ENCODE measurements at places on chromosomes 2 and 18.
A peak's percentile ranks its signal among the peaks of the same experiment; 100 is the strongest.

DNA sequence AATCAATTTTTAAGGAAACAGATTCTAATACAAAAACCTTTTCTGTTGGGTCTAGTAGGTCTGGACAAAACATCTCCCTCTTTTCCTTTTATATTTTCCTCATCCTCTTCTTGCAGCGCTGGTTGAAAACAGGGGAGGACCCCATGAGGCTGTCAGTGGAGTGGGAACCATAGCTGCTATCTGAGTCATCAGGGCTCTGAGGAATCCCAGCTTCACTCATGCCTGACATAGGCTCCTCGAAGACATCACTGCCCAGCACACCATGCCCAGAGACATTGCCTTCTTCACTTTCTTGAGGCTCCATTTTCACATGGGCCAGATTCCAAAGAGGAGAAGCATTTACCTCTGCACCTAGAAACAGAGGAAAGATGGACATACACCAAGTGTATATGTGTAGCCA, 10.0 kb downstream of the SUPT7L start:
- DNase-seq = no peak

DNA sequence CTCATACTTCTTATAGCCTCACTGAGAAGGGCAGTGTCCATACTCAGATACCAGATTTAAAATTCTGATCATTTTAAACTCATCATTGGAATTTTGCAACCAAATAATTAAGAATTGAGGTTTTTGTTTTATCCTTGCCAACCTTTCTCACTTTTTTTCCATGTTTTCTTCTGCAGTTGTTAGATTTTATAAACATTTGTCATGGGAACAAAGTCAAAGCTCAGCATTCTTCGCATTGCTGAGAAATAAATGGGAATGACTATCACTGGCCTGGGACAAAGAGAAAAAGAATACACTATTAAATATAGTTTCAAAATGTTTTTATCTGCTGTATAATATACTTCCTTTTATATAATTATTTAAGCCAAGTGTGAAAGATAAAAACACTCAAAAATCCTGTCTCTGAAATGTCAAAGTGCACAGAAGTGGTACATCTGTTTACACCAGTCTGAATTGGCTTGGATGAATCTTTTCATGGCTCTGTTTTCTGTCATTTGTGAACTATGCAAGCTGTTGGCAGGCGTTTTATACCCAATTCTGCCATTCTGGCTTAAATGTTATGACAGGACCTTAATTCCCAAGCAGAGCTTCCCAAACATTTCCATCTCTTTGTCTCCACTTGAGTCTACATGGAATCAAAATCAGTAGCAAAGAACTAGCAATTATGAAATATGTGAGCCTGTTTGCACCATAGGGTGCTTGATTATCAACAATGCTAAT, 249.3 kb upstream of the SYT4 start:
- no peak for DNase-seq

DNA sequence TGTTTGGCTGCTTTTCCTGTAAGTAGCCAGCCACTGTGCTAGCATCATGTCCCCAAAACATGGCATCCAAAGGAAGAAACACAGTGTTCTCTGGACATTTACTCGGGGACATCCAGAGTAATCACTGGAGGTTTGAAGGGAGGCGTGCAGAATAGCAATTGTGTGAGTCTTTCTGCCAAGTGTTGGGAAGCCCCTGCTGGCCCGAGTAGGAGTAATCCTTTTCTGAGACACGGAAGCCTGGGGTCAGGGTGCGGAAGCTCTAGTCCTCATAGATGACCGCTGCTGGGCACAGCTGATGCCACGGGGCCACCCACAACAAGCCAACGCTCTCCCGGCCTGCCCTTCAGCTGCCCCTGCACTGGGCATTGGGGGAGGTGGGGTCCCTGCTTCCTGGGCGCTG, 24.8 kb upstream of the HDAC4 start:
- no peak for DNase-seq

- DNase-seq = no peak
Measured at GRCh38 chr2:144566448-144566847, 46.5 kb upstream of the ZEB2 start.

DNA sequence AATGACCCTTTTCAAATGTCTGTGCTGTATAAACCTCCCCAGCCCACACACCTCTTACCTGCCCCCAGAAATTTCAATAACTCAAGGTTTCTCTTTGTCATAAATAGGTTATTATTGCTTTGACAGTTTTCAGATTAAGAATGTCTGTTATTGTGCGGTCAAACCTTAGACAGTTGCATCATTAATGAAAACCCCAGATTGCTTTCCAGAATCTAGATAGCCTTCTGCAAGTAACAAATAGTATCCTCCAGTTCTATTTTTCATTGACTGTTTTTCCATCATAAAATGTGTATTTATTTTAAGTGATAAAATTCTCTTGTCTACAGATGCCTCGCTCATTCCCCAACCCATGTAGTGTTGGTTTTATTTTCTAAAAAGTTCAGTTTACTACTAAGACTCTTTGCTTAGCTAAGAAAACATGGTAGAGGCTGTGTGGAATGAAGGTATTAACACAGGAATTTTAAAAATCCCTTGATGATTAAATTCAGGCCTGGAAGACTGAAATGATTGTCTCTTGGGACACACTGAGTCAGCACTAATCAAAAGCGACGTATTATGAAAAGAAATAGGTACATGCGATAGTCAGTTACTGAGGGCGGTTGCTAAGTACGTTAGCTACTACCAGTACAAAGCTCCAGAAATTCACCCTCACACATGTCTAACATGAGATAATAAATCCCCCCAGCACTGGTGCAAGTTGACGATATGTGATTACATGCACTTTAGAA, 38.4 kb upstream of the ITGAV start:
- DNase-seq = no peak

- no peak for DNase-seq
Measured at GRCh38 chr2:207601774-207602173, 23.4 kb downstream of the METTL21A start.

DNA sequence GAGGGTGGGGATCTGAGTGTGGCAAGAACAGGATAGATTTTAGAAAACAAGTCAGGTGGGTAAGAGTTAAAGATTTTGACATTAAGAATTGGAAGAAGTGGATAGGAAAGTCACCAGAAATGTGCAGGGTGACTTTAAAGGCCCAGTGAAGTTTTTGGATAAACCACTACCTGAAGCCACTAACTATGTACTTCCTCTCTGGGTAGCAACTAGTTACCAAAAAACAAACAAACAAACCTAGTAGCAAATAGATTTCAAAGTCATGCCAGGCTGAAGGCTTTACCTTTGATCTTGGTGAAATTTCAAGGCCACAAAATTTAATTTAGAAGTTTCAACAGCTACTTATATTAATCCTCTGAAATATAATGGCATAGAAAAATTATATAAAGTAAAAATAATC, 42.5 kb downstream of the PSMA8 start:
- DNase-seq = no peak

DNA sequence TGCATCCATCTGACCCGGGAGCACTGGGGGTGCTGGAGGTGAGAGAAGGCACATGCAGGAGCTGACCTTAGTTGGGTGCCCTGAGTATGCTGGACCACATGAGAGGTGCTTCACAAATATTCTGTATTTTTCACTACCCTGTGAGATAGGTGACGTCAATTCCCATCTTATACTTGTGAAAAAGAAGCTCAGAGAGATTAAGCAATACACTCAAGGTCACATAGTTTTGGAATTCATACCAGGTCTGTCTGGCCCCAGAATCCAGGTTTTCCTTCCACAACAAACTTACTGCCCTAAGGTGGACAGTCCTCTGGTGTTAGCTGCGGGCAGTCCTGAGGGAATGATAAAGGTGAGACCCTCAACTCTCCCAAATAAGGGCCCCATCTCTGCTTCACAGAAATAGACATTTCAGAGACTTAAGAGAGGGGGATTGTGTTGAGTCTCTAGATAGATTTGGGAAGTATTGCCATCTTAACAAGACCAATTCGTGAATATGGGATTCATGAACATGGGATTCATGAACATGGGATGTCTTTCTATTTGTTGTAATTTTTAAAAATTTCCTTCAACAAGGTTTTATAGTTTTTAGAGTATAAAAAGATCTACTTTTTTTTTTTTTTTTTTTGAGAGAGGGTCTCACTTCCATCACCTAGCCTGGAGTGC, 64.0 kb upstream of the SMAD7 start:
- DNase-seq = no peak

GRCh38 chr18:25587545-25587944, 235.6 kb upstream of the ZNF521 start:
- no peak for DNase-seq

- peak; percentile 18 for DNase-seq
Measured at GRCh38 chr2:234164493-234165413, 114.3 kb downstream of the SPP2 start.

DNA sequence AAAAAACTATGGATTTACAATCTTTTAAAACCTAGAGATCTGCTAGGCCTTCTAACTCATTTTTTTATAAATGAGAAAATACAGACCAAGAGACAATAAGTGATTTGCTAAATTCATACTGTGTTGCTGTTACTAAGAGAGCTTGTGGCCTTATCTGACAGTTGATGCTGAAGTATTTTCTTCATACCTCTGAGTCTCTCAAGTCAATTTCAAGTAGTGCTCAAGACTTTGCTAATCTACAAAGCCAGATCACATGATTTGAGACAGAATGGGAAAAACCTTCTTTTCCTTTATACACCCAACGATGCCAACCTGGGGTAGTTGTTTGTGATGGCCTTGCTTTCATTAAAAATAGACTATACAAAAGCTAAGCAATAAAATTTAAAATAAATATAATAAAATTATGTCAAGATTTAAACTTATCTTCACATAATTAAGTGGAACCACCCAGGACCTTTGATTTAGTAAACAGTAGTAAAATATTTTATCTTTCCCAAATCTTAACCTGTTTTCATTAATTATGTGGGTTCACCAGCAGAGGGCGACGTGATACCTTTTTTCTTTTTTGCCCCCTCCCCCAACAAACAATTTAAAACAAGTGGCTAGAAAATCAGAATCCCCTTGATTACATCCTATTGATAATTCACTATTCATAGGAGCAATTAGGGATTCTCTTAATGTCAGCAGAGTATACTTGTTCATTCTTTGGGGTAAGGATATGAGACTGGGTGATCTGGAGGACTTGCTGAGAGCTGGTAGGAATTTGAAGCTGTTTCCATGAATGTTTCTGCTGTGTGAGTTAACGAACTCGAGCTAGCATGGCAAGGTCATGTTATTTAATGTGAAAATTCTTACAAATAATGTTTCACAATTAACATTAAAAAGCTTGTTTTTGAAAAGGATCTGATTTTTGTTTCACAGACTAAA, 49.6 kb upstream of the SLC5A7 start:
- DNase-seq = no peak

DNA sequence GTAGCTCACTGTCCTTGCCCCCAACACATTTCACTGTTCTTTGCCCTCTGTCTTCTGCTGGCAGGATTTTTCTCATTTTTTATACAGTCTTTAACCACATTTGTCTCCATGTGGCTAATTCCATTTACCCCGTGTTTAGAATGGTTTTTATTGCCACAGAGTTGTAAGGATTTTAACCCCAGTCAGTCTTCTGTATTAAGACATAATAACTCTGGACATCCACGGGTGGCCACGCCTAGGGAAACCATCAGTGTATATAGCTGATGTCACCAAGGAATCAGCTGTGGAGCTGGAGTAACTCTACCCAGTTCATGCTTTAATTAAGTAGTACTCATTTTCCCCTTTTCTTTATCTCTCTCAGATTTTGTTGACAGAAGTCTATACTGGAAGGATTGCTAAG, 139.8 kb downstream of the MAP4K4 start:
- no peak for DNase-seq

DNA sequence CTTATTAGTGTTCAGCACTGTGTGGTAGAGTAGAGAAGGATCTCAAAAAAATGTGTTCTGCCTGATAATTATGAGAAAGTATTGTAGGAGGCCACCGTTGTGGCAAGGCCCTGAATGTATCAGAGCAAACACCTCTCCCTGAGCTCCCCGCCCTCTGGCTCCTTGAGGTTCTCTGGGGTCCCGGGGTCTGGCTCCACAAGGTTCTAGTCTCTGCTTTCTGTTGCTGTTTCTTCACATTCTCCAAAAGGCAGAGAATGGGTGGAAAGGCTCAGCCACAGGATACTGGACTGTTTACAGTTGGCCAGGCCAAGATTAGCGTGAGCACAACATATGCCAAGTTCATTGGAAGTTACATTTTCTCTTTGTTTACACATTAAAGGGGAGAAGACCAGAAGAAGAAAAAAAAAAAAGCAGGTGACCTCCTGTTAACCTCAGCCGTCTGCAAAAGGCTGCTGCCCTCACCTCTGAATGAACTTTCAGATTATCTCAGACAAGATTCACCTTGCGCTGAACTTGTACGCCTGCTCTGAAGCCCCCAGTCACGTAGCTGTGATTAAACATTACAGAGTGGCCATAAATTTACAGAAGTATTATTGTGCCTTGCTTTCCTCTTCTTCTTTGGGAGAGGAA, 56.6 kb upstream of the CYP26B1 start:
- DNase-seq = no peak

DNA sequence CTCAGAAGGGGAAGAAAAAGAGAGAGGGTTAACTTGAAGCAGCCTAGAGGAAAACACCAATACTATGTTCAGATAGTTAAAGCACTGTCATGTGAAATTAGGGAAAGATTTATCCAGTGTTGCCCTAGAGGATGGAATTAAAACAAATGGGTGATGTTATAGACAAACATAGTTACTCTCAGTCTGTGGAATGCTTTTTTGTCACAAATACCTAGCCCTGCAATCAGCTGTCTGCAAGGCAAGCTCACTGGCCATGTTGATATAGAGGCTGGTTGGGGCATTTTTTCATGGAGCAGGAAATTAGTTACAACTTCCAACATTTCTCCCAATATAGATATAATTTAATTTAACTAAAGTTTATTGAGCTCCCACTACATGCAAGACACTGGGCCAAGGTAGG, 8.4 kb upstream of the RAB10 start:
- no peak for DNase-seq

DNA sequence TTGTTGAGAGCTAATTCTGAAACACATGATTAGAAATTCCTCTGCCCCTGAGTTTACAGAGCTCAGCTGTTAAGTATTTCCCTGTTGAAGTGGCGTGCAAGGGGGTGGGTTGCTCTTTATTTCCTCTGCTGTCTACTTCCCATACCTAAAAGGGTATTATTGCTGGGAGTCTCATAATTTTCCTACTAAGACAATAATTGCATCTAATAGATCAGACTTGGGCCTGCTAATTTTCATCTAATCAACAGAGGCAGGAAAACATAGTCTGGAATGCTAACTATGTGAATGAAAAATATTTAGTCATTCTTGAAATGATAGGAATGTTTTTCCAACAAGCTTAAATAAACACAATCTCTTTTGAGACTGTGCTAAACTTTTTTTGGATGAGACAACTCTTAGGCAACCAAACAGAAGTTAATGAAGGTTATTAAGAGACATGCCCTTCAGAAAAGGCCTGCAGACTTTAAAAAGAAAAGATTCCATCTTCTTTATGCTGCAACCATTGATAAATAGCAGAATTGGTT, 111.4 kb downstream of the FEZ2 start:
- DNase-seq = no peak

- no peak for DNase-seq
Measured at GRCh38 chr2:176745543-176746200, 466.9 kb upstream of the HNRNPA3 start.

DNA sequence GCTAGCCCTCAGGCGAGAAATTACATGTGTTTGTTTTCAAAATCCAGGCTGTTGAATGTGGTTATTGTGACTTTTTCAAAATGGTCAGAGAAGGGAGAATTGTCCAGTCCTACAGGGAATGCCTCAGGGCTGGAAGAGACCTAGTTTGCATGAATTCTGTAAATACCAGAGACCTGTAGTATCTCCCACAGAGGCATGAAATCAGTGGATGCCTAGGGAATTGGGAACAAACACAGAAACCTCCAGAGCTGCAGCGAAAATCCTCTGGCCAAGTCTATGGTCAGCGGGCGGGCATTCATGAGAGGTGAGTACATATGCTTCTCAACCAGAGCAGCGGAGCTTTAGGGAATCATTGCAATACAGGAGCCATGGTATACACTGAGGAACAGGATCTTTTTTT, 1596.5 kb upstream of the NXPH2 start:
- DNase-seq = no peak

Data from stimulated activated CD4-positive, alpha-beta T cell treated with anti-CD3 and anti-CD28 coated beads, Interleukin-4, amount 100 ng/mL, for 1 hour (primary cell).